Gastroesophageal sphincter (tissue), 4 donors: ENCODE measurements at places on chromosomes 6 and 20. TPM values are rescaled to one million over a fixed set of nuclear protein-coding genes. Genes with fewer than 3 reads are reported as not detected.

GCM1 gene
- not detected for total RNA-seq

PAX1 gene
- not detected for total RNA-seq

OR2B6 gene
- not detected for total RNA-seq

- no peak for ATAC-seq
Measured at GRCh38 chr6:106973018-106973835, 1.3 kb downstream of the CD24 start.

DNA sequence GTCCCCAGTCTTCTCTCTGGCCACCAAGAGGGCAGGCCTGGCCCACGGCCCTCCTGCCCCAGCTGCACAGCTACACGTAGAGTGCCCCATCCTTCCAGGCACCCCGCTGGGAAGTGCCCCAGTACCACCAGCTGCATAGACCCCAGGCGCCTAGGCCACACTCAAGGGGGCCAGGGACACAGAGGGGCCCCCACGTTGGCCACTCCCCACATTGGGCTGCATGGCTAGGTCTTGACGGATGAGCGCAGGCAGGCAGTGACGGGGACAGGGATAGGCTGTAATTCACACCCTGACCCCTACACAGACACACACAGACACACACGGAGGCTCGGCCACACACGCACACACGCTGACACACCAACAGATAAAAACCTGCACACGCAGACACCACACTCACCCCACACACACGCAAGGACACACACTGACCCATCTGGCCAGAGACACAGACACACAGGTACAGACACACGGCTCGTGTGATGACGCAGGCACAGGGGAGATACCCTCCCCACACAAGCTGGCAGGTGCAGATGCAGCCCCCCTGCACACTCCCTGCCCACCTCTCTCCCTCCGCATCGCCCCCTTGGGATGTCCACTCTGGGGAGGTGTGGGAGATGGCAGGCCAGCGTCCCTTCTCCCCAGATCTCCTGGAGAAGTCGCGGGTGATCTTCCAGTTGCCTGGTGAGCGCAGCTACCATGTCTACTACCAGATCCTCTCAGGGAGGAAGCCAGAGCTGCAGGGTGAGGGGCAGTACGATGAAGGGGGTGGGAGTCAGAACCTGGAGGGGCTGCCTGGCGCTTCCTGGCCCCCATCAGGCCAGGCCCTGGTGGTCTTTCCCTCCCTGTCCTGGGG is 30.0 kb downstream of the MYH7B start:
- ATAC-seq = no peak

GRCh38 chr20:45983279-45983743 is 11.3 kb upstream of the ZNF335 start:
- ATAC-seq = no peak

ATP6V1G2 gene
- total RNA-seq = 5.7 TPM

- peak; percentile 31 for ATAC-seq
Measured at GRCh38 chr6:43803055-43803782, 33.2 kb downstream of the VEGFA start.

DNA sequence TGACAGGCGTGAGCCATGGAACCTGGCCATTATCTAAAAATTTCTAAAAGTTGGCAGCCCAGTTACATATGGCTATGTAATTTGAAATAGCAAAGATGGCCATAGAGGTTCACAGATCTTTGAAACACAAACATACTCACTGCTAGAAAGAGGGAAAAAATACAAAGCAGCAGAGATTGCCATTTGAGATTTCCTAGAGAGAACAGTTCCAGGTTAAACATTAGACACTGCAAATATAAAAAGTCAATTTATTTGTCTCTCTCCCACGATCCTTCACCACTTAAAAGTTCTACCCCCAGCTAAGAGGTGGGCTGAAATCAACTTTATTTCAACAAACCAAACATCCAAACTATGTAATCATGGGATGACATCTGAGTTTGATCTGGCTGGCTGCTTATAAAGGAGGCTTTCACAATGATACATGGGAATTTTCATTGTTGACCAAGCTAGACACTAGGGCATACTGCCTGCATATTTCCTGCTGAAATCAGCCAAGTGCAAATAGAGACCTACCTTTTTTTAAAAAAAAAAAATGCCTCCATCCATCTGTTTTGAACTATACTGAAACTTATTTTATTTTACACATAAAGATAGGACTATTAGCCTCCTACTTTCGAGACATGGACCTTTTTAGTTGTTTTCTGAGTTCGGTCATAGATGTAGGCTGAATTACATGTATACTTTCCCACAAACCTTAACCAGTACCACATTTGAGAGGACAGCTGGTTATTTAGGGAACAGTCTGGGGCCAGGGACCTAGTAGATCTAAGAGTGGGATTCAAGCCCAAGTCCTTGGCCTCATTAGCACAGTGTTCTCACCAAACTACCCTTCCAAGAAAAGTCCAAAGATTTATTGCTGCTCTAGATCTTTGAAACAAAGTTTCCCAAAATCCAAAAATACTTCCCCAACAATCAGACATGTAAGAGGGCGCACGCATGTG is 16.6 kb downstream of the DCDC2 start:
- ATAC-seq = no peak

DNA sequence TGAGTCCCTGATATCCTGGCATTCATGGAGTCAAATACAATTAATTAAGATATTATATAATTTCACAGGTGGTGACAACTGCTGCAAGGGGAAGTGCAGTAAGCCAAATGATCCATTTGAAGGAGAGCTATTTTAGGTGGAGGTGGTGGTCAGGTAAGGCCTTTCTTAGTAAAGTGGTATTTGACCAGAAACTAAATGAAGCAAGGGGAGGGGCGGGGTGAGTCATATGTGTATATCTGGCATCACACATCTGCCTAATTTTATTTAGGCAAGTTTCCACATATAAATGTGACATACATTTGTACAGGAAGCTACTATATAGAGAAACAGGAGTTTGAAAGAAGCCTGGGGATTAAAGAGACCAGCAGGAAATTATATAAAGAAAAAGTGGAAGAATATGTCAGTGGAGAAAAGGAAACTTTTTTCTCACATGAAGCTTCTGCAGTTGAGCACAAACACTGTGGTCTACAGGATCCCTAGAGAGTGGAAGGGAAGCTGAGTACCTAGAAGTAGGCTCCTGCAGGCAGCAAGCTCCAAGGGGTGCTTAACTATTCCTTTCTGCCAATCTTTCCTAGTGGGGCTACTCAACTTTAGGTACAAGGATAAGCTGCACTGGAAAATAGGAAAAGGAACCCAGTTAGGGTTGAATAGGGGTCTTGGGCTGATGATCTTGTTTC is 99.6 kb downstream of the OGFRL1 start:
- no peak for ATAC-seq

PTK7 gene
- 5.6 TPM for total RNA-seq

DNA sequence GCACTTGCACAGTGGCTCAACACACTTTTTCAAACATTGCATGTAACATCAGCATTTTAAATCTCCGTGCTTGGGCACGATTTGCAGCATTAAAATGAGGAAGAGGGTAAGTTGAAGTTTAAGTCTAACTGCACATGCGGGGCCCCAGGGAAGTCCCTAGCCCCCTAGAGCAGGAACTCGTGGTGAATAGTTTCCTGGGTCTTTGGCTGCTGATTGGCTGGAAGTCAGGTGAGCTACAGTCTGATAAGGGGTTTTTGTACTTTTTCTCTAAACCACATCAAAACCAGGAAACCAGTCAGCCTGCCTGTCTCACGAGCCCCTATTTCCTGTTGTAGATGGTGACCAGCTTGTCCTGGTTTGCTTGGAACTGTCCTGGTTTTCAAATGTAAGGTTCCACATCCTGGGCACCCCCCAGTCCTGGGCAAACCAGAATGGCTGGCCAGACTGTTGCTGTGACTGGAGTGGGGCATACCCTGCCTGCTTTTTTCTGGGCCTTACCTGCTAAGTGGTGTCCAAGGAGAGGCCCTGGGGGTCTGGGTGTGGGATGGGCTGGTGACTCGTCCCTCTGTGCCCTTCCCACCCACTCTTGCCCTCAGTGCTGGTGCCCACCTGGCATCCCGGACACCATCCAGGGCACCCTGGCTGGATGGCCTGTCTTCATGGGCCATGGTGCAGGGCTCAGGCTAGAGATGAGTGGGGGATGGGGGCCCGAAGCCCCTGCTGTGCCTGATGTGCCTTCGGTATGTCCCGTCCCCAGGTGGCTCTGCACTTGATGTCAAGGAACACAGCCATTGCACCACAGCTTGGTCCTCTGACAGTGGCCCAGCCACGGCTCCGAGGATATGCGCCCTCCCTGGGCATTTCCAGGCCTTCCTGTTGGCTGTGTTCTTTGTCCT is 31.8 kb downstream of the SUN5 start:
- ATAC-seq = no peak

DNA sequence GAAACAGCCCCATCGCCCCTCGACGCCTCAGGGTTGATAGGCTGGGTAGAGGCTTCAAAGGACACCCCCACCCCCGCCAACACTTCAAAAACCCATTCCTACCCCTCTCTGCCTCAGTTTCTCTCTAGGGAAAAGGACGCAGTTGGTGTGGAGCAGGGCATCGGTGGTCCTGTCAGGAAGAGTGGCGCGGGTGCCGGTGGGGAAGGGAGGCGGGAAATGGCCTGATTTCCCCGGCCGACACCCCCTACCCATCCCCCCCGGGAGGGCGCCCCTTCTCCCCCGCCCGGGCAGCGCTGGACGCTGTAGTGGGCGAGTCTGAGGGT is 367 bp downstream of the NRSN2 start:
- ATAC-seq = peak; percentile 5

ETV7 gene
- 1.5 TPM for total RNA-seq

FILIP1 gene
- total RNA-seq = 36.0 TPM

DNA sequence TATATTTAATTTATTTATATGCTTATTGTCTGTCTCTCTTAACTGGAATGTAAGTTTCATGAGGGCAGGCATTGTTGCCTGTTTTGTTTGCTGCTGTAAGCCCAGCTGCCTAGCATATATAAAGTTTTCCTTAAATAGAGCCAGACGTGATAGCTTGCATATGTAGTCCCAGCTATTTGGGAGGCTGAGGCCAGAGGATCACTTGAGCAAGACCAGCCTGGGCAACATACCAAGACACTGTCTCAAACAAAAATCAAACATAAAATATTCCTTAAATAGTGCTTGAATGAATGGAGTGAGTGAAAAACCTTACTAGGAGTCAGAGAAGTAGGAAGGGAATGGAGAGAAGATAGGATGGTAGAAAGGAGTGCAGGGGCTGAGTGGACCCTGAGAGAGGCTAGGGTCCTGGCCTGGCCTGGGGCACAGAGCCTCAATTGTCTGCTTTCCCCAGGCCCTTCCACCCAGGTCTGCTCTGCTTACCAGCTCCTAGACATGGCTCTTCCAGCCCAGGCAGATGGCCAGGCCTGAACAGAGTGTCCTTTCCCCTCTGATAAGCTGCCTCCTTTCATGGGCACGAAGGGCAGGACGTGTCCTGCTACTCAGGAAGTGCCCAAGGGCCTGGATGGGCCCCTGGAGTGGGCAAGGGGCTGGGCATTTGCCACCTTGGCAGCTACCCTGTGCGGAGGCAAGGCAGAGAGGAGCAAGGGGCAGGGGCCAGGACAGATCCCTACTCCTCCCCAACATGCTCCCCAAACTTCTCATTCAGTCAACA is 17.7 kb upstream of the BAK1 start:
- ATAC-seq = no peak

DNA sequence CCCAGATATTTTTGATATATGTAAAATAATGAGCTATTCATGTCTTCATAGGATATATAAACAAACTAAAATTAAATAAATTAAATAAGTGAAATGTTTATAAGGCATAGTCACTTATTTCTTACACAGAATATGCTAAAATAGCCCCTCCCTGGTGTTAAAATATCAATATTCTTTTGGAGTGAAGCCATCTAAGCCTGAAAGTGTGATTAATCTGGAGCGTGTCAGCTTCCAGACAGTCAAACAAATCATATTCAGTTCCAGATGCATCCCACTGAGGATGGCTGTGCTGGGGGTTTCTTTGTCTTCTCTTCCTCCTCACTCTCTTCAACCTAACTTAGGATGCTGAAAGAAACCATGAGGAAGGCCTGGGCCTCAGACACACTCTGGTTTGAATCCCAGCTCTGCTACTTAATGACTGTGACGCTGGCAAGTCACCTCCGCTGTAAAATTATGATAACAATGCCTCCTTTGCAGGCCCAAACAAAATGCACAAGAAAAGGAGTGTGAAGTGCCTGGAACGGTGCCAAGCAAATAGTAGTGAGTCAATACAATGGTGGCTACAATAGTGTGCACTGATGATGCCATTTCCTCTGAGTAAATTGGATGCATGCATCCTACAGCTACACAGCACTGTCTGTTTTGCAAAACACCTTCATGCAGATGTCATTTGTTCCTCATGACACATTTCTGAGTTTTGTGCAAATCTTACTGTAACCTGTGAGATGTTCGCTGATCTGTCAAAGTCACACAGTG is 161.4 kb downstream of the FOXC1 start:
- no peak for ATAC-seq

WFDC11 gene
- not detected for total RNA-seq

CPXM1 gene
- not detected for total RNA-seq

GRCh38 chr6:80962382-80962781 is 790.1 kb downstream of the TENT5A start:
- no peak for ATAC-seq

SLC22A7 gene
- total RNA-seq = not detected

DNA sequence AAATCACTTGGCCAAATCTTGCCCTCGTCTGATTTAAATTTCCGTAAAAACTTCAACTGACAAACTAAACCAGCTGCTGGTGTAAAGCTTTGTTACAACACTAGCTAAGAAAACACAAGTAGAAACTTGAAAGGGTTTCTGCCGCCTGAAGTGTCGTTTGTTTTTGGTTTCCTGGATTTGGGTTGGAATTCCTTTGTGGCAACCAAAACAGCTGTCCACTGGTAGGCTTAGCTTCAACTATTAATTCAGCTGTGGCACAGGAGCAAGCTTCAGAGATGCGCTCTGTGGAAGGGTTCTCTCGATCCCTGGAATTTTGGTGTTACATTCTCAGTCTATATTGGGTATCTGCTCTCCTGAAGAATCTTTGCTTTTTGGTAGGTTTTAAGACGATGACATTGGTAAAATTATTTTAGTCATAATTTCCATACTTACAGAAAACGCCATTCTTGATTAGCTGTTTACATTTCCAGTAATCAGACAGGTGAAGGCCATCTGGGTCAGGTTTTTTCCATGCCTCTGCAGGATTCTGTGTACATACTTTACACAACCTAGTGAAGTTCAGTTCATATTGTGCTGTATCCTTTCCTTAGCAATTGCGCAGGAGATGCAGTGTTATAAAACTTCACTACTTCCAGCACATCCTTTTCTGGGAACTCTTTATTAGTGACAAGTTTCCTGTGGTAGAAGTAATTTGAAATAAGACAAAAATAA is 29.9 kb upstream of the SAMD3 start:
- no peak for ATAC-seq

GRCh38 chr6:18153311-18153703 is 1.6 kb downstream of the TPMT start:
- ATAC-seq = no peak

- no peak for ATAC-seq
Measured at GRCh38 chr6:2547355-2547754, 203.4 kb downstream of the MYLK4 start.

LY6G6D gene
- total RNA-seq = not detected

- ATAC-seq = no peak
Measured at GRCh38 chr6:82704045-82704444, 340.4 kb downstream of the TPBG start.

C6orf163 gene
- total RNA-seq = 1.6 TPM

TNFAIP3 gene
- total RNA-seq = 19.2 TPM

BPIFA1 gene
- not detected for total RNA-seq

BPIFB4 gene
- not detected for total RNA-seq
